ENCODE measurements at places on chromosomes 1 and 21. TPM values are rescaled to one million over a fixed set of nuclear protein-coding genes. Genes with fewer than 3 reads are reported as not detected.

GRCh38 chr1:178126741-178127185 is 32.9 kb downstream of the RASAL2 start:
- DNase-seq, result no peak

The CRYZL1 gene
- polyA plus RNA-seq, result 78.1 TPM

DNA sequence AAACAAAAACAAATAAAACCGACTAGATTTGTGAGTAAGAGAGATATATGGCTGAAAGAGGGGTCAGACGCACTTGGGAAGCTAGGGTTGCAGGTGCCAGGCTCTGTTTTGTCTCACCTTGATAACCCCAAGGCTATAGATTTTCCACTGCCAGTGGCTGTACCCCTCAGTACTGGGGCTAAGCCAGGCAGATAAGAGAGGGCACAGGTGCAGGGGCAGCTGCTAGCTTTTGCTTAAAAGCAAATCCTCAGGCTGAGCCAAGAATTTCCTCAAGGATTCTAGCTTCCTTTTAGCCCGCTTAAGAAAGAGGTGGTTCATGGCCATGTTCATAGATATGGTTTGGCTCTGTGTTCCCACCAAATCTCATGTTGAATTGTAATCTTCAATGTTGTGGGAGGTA is 57.9 kb downstream of the OVGP1 start:
- no peak for DNase-seq

The CADM3 gene
- polyA plus RNA-seq, result 1.5 TPM

- no peak for DNase-seq
Observed at GRCh38 chr1:211574705-211575104, 4.3 kb downstream of the SLC30A1 start.

The S100A7 gene
- not detected for polyA plus RNA-seq

Measured in left lung (tissue), 14 donors.